ENCODE measurements at places on chromosomes 4 and X. TPM values are rescaled to one million over a fixed set of nuclear protein-coding genes. Genes with fewer than 3 reads are reported as not detected.

The BEX2 gene
- polyA plus RNA-seq, result 32.4 TPM

The PTCHD1 gene
- polyA plus RNA-seq, result not detected

The CC2D2A gene
- polyA plus RNA-seq, result 17.8 TPM

The MBTPS2 gene
- polyA plus RNA-seq, result 24.8 TPM

The PLXNA3 gene
- 33.2 TPM for polyA plus RNA-seq

The STATH gene
- not detected for polyA plus RNA-seq

DNA sequence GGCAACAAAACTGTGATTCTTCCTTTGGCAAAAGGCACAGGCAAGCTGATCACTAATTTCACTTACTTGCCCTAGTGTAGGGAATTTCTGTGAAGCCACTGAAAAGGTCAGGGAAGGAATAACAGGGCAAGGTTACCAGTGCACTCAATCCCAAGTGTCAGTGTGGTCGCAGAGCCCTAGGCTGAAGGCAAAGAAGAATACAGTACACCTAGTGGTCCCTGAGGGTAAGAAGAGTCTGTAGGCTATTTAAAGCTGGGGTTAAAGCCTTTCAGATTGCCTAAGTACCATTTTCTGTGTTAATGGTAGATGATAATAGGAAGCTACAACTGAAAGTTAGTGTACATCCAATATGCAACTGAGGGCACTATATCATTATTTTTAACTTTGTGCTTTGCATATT, 173.6 kb upstream of the NRK start:
- DNase-seq, result no peak

- DNase-seq, result no peak
Measured at GRCh38 chr4:145048817-145049216, 49.2 kb downstream of the ANAPC10 start.

DNA sequence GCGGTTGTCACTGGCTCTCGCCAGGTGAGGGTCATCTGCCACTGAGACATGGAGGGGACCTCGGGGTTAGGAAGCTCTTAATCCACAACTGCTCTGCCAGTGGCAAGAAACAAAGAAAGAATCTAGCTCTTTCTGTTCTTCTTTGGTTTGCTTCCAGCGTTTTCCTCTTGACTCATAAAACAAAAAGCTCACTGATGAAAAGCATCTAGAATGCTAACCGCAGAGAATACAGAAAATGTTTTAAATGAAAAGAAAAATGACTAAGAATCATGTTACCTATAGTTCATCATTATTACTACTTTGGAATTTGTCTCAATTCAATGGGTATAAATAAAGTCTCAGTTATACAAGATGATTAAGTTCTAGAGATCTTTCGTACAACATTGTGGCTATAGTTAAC, 274.8 kb upstream of the TENM3 start:
- no peak for DNase-seq

DNA sequence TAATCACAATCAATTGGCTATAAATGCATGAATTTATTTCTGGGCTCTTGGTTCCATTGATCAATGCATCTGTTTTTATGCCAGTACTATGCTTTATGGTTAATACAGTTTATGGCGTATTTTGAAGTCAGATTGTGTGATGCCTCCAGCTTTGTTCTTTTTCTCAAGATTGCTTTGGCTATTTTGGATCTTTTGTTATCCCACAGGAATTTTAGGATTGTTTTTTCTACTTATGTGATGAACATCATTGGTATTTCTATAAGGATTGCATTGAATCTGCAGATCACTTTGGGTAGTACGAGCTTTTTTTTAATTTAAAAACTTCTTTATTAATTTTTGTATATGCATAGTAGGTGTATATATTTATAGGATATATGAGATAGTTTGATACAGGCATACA, 338.7 kb upstream of the IGFBP7 start:
- no peak for DNase-seq

GRCh38 chr4:111628437-111628836, 516.8 kb upstream of the FAM241A start:
- DNase-seq, result no peak

DNA sequence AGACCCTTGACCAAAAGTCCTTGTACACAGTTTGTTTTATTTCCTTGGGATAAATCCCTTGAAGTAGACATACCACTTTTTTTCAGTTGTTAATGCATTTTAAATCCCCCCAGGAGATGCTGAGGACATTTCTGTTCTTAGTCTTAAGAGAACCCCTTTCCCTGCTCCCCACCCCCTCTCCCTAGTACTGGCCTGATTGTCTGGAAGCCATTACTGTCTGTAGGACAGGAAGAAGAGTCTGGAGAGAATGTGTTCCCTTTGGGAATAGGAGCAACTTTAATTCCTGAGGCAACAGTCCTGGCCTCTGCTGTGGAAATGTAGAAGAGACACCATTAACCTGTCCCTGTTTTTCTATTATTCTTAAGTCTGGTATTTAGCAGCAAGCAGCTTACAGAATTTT, 52.3 kb upstream of the TMEM131L start:
- DNase-seq, result no peak

DNA sequence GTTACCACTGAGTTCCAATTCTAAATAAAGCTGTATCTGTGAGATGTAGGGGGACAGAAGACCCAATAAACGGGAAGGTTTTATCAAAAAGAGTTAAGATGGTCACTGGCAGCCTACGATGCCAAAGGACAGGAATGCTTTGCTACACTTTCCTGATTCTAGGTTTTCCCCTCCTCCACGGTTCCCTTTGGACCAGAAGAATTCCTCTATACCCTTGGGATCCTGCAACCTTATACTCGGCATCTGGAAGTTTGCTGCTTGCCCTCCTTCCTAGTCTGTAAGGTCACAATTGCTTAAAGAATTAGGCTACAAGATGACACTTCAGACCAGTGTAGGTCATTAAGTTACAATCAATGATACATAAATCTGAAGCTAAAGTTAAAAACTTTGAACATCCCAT, 64.3 kb downstream of the SCML2 start:
- no peak for DNase-seq

DNA sequence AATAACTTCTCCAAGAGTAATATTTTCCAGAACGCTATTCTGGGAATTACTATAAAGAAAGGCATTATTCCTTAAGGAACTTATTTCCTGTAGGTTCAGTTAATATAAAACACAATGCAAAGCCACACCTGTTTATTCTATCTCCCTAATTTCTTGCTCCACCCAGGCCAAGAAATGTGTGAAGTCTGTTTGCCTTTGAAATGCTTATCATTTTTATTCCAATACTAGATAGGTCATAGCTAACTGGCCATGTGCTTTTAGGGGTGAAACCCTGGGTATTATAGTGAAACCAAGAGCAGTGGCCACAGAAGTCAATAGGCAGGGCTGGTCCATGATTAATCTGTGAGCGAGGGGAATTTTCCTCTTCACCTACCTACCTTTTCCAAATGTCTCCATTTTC, 14.8 kb downstream of the CXCL3 start:
- no peak for DNase-seq

GRCh38 chrX:154419189-154419588, 7.8 kb downstream of the TAFAZZIN start:
- no peak for DNase-seq

DNA sequence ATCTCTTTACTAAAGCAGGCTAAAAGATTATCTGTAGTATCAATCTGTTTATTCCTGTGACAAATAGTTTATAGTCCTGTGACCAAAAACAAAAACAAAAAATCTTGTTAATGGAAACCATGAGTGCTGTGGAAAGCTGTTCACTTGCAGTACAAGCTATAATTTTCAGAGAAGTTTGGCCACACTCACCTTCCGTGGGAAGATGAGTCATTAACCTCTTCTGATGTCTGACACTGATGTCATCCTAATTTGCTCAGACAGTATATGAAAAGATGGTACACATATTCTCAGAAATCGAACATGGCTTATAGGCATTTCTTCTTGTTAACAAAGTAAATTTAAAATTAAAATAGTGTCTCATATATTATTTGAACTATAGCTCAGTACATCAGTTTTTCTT, 19.9 kb upstream of the ENPP6 start:
- DNase-seq, result no peak

DNA sequence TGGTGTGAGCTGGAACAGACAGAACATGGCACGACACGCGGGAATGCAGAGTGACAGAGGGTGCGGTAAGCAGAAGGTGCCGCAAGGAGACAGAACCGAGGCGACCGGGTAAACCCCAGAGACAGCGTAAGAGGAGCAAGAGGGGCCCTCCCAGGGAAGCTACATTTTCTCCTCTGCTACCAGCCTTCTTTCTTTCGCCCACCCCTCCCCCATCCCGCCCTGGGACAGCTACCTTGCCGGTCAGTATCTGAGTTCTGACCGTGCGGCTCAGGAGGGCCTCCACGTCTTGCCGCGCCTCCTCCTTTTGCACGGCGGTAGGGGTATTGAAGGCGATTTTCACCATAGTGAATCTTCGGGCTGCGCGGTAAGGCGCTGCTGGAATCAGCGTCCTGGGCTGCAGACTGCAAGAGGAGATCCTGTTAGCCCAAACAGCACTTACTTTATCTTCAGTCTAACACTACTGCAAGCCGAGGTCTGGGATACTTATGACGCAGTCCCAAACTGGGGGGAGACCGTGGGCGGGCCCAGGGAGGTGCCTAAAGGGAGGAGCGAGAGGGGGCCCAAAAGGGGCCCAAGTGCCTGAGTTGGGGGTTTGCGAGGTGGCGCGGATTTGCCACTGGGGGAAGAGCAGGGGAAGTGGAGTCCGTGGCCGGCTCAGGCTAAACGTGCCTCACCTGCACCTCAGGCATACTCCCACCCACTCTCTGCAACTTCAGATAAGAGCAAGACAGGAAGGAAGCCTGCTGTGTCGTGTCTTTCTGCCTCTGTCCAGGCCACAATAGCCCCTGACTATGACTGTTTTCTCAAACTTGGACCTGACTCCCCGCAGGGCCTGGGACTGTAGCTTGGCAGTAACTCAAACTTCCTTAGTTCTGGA, at the start of gene ITM2A:
Gene ITM2A (minus strand): TSS at position 462 of the 877 bp plus-strand sequence. CDS start 119 bp downstream, at position 343.
- DNase-seq, result peak; percentile 3

GRCh38 chr4:3192188-3192587, 56.8 kb upstream of the MSANTD1 start:
- DNase-seq, result no peak

GRCh38 chrX:140710710-140711109, 1.2 kb downstream of the LINC00632 start:
- peak; percentile 30 for DNase-seq

DNA sequence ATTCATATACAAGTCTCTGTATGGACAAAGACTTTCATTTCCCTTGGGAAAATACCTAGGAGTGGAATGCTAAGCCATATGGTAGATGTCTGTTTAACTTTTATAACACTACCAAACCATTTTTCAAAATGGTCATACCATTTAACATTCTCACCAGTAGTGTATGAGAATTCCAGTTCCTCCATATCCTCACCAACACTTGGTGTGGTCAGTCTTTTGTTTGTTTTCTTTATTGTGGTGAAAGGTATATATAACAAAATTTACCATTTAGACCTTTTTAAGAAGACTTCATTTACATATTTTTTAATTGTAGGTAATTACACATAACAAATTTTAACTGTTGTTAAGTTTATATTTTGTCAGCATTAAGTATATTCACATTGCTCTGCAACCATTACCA, 12.7 kb upstream of the APLN start:
- DNase-seq, result no peak

GRCh38 chrX:152632445-152633097, 5.1 kb upstream of the GABRQ start:
- DNase-seq, result peak; percentile 49

GRCh38 chr4:24091639-24092233, 201.9 kb upstream of the PPARGC1A start:
- DNase-seq, result no peak

DNA sequence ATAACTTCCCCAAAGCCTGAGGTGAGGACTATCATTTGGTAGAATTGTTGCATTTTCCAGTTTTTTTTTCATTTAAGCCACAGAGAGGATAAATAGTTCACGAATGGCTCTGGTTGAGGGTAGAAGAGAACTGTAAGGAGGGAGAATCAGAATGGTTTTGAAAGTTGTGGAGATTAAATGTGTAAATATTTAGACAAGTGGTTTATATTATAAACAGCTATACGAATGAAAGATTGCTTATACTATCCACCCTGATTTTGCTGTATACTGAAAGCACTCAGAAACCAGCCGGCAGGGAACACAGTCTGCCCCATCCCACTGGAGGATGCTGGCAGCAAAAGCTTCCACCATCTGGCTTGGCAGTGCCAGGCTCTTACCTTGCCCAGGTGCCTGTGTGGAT, 341.1 kb downstream of the RAPGEF2 start:
- DNase-seq, result no peak

- DNase-seq, result no peak
Measured at GRCh38 chr4:145769450-145770037, 89.6 kb downstream of the C4orf51 start.

DNA sequence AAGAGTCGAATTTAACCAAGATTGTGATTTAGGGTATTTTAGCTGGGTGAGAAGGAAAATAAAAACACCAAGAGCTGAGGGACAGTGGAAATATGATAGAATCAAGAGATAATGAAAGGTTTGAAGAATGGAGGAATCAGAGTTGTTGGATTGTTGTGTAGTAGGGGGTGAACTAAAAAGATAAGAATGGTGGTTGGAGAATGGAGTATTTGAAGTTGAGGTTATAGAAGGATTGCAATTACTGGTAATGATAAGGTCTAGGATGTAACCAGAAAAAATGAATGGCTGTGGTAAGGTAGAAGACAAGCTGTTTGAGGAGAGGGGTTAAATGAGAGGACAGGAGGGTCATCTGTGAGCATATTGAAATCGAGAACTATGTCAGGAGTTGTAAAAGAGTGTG, 4.5 kb downstream of the ABCE1 start:
- no peak for DNase-seq

- no peak for DNase-seq
Measured at GRCh38 chrX:11663875-11664210, 1.9 kb downstream of the ARHGAP6 start.

DNA sequence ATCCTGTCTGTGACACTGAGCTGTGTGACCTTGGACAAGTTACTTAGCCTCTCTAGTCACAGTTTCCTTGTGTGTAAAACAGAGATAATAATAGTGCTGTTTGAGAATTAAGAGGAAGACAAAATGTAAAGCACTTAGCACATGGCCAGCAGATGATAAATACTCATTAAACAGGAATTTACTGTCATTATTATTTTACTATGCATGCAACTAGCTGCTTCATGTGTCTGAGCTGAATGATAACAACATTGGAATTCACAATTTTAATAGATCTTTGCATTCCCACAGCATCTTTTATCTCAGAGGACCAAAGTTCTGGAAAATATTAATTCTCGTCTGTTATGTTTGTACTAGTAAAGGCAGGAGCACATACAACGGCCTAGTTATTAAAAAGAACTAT, 79.2 kb upstream of the TET2 start:
- no peak for DNase-seq

Measured in SK-N-SH (cell line).